B cell (primary cell): ENCODE measurements at places on chromosomes 4 and X. TPM values are rescaled to one million over a fixed set of nuclear protein-coding genes. Genes with fewer than 3 reads are reported as not detected.

The APELA gene
- polyA plus RNA-seq, result not detected in 2 replicates

The JADE3 gene
- 3.6 TPM in 2 replicates for polyA plus RNA-seq

The MAGEB4 gene
- not detected in 2 replicates for polyA plus RNA-seq

The PAGE2 gene
- polyA plus RNA-seq, result not detected in 2 replicates

The HHIP gene
- polyA plus RNA-seq, result not detected in 2 replicates
